ENCODE measurements at places on chromosomes 7 and 10.

DNA sequence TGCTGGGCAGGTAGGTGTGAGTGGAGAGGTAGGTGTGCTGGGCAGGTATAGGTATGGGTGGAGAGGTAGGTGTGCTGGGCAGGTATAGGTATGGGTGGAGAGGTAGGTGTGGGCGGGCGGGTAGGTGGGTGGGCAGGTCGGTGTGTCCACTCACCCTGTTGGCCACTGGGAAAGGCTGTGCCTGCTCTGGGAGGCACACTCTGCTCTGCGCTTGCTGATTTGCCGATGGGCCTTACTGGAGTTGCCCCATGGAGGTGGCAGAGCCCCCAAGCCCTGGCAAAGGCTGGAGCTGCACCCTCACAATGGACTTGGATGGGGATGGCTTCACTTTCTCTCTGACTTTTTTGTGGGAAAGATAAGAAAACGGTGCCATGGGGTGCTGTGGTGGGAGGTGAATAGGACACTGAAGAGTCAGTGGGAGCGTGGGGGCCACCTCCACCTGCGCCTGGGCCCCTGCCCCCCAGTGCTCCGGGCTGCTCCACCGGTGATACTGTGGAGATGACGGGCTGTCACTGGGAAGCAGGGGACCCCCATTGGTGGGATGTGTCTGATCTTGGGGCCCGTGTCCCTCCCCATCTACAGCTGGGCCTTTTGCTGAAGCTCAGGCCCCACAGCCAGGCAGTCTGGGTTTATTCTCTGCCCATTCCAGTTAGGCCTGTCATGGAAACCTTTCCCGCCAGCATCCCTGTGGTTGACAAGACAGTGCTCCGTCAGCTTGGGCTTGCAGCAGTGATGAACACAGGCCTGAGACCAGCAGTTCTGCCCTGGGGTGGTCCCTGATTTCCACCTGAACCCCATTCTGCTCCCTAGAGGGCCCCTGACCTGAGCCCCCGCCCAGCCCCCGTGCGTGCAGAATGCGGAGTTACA is 75.0 kb downstream of the NKX6-2 start:
- DNase-seq = no peak

DNA sequence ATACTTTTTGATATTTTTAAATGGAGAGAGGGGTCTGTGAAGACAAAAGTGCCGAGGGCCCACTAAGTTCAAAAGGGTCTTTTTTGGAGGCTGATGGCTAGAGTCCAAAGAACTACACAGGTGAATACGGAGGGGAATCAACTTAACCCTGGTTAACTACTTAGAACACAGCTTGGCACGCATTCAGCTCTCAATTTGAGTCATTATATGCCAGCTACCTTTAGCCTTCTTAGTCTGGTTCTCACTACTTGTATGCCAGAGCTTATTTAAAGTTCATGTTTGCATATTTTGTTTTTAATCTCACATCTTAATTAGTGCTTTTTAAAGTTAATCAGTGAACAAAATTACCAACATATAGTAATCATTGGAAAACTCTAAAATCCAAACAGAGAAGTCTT is 80.8 kb downstream of the VWDE start:
- DNase-seq = no peak

GRCh38 chr10:35685402-35685801 is 43.3 kb upstream of the FZD8 start:
- DNase-seq = no peak

- no peak for DNase-seq
These were observed 236.0 kb downstream of the INHBA start for GRCh38 chr7:41466760-41467384.

- DNase-seq = peak; percentile 97
These were observed at the start of gene IFRD1 for GRCh38 chr7:112449902-112450806. Gene IFRD1 (plus strand): TSS chr7:112450460. CDS start chr7:112450689, 229 bp downstream.

DNA sequence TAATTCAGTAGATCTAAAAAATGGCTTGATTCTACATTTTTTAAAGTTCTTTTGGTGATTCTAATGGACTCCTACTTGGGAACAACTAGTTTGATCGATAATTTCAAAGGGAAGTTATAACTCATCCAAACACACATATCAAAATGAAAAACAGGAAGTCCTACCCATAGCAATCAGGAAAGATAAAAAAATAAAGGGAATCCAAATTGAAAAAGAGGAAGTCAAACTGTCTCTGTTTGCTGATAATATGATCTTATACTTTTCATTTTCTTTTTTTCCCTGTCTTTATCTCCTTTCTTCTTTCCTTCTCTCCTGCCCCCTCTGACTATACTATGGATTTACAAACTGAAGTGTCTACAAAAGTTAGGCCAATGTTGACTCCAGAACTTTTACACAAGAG is 118.8 kb downstream of the IQUB start:
- no peak for DNase-seq

DNA sequence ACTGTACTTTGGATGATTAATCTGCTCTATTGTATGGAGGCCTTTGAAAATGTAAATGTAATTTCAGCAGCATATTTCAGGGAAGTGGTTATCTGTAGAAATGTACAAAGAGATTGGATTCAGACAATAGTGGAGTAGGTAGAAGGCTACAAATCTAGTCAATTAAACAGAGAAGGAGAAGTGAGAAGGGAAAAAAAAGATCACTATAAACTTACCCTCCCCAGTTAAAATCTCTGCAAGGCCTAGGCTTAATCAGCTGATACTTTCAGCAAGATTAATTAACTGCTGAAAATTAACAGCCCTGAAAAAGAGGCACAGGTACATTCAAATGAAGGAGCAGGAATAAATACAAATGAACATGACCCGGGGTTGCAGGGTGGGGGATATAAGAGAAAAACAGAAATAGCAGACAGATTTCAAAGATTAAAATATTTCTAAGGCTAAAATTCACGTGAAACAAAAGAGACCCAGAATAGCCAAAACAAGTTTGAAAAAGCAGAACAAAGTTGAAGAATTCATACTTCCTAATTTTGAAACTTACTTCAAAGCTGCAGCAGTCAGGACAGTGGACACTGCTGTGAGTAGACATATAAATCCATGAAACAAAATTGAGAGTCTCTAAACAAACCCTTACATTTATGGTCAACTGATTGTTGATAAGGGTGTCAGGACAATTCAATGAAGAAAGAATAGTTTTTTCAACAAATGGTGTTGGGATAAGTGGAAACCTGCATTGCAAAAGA is 96.0 kb downstream of the NRCAM start:
- no peak for DNase-seq

DNA sequence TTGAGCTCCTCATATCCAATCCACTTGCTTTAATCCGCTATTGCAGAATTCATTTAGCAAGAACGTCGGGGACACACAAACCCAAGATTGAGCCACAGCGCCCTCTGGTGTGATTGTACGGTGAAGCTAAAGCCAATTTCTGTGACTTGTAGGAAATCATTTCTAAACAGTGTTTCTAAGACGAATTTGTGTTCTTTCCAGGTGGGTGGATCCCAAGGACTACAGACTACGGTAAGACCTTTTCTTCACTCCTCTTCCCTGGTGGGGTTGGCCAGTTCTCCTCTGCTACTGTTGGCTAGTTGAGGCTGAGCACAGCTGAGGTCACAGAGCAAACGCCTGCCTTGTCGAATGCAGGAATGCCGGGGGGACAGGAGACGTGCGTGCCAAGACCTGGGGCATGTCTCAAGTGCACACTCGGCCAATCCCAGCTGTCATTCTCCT is 5.2 kb downstream of the DMBT1 start:
- peak; percentile 66 for DNase-seq

- DNase-seq = no peak
These were observed 18.9 kb downstream of the SGMS1 start for GRCh38 chr10:50604809-50605208.

GRCh38 chr7:41969561-41970105 is 266.7 kb upstream of the INHBA start:
- no peak for DNase-seq

DNA sequence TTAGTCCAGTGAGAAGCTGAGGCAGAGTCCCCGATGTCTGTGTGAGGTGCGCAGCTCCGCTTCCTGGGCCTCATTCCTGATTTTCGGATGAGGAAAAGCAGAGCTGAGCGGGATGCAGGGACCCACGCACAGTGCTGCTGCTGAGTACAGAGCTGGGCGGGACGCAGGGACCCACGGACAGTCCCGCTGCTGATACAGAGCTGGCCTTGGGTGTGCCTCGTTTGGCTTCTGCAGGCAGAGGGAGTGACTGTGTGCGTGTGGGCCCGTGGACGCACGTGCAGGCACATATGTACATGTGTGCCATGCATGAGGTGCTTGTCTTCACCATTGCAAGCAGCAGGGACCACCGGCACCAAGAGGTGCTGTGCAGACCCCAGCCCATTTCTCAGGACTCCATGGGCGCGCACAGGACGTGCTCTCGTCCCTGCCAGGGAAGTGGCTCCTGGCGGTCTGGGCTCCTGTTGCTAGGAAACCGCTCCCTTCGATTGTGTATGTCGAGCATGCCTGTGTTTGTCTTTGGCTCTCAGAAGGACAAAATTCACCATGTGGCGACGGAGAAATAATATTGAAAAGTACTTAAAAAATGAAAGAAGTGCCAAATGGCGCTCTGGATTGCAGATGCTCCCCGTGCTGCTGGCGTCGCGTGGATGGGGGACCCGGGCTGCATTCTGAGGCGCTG is 303.8 kb upstream of the MKI67 start:
- DNase-seq = no peak

DNA sequence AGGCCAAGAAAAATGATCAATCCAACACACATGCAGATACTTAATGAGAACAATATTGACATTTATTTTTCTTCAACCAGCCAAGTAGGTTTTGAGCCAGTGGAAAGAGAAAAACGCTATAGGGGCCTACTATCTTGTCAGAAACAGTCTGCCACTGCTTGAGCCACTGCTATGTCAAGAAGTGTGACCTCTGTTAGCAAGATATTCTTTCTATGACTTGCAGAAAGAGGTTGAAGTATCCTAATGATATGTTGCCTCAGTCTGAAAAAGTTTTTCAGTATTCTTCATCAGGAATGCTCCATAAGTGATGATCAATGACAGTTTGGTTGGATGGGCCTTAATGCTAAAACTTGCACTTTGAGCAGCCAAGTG is 328.4 kb upstream of the KCND2 start:
- no peak for DNase-seq

GRCh38 chr10:16663444-16663843 is 141.8 kb upstream of the C1QL3 start:
- DNase-seq = no peak

DNA sequence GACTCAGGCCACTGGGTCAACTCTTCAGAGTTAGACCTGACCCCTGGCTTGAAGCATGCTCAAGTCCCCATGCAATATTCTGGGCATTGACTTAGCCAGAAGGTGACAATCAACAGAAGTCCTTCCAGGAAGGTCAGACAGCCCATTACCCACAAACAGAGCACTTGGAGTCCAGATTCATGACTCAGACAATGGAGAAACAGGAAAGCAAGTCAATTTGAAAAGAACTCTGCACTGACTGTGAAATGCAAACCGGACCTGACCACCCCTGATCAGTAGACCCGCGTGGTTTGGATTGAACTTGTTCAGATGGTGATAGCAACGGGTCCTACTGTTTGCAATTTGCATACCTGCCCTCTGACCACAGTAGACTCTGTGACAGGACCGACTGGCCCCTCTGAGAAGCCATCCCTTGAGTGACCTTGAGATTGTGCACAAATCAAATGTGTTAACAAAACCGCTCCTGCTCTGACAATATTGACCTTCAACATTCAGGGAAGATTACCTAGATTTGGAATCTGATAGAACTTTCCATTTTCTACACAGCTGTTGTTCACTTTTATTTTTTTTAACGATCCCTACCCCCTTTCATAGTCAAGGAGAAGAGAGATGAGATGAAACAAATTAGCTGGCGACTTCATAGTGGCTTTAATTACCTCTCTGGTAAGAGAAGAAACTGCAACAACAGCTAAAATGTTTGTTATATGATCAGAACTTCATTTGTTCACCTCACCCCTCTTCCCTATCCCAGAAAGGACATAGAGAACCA is 138.7 kb downstream of the NRP1 start:
- no peak for DNase-seq

DNA sequence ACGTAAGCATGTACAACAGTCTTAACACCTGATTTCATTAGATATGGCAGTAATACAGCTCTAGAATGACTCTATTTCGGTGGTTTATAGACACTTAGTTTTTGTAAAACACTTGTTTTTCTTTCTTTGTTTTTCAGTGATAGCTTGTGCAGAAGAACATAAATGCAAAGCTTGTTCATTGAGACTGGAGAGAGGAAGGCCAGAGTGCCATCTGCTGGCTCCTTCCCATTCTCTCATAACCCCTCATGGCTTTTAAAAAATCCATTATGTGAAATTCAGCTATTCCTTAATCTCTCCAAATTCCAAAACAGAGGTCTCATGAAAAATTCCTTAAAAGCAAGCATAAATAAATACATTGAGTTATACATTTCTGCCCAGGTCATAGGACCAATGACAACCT is 76.3 kb downstream of the CACNB2 start:
- no peak for DNase-seq

DNA sequence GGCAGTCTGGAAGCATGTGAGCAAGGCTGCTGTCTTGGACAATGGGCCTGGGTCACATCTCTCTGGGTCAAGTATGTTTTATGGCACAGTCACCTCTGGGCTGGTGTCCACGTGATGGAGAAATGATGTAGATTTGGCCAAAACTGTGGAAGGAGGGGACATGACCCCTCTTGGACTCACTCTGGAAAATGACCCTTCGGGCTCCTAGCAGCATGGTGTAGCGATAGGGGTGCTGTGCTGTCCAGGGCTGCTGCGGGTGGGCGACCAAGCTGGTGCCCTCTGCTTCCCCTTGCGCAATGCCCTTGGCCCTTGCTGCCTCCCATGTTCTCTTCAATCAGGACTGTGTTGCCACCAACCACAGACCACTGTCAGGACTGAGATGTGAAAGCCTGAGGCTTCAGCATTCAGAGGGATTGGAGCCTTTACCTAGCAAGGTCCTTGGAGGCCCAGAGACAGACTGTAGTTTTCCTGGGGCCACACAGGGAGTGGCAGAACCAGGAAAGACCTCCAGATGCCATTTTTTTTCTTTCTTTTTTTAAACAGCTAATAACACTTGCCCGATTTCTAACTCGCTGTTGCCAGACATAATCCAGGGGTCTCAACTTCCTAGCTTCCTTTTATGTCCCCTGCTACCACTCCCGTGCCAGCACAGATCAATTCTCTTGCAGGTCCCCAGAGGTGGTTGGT is 6.1 kb downstream of the CYP26A1 start:
- no peak for DNase-seq

- no peak for DNase-seq
These were observed 73.7 kb upstream of the ODAD2 start for GRCh38 chr10:28072573-28072972.

- no peak for DNase-seq
These were observed 34.3 kb downstream of the FAM53B start for GRCh38 chr10:124709861-124710260.

- DNase-seq = no peak
These were observed 553.8 kb downstream of the GRM8 start for GRCh38 chr7:126698909-126699308.
